ENCODE measurements at places on chromosomes 3 and 15. TPM values are rescaled to one million over a fixed set of nuclear protein-coding genes. Genes with fewer than 3 reads are reported as not detected.
A peak's percentile ranks its signal among the peaks of the same experiment; 100 is the strongest.

The SHC4 gene
- 3.5 TPM for total RNA-seq

The RARB gene
- total RNA-seq, result 5.5 TPM

- no peak for DNase-seq
These were observed 9.5 kb upstream of the ROPN1B start for GRCh38 chr3:125959317-125960065.

GRCh38 chr3:107421170-107421792 lies 44.0 kb downstream of the CCDC54 start:
- DNase-seq, result peak; percentile 52

DNA sequence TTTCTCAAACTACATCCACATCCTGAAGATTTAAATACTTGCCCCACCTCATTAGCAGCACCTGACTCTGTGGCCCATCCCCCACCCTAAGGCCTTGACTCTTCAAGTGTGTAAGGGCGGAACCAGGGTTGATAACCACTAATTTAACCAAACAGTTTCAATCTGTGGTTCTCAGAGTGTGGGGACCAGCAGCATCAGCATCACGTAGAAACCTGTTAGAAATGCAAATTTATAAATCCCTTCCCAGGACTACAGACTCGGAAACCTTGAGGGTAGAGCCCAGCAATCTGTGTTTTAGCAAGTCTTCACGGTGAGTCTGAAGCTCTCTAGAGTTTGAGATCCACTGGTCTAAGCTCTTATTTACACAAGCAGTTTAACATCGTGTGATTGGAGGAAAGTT lies 12.4 kb downstream of the GNB4 start:
- no peak for DNase-seq

DNA sequence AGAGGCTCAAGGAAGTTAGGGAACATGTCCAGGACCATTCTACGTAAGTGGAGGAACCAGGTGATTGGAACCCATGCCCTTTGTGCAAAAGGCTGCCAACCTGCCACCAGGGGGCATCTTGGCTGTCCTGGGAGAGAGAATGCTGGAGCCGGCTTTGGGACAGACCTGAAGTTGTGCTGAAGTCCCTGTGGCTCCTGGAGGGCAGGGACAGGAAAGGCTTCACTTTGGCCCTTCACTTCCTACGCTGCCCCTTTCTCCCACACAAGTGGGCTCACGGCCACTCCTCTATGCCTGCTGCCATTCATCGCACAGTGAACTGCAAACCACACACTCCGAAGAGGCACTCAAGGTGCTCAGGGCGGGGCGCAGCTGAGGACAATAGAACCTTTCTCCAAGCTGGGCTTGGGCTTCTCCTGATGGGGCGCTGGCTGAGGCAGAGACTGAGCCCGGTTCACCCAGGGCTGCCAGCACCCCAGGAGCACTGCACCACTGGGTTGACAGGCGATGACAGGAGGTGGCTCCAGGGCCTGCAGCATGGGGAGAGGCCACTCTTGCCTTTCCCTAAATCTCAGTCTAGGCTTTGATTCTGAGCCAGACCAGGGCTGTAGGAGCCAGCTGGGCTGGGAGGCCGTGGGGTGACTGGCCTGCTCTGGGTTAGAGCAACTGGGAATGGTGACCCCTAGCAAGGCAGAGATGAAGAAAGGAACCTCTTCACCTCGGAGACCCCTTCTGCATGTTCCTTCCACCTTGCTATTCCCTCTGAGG lies 8.4 kb downstream of the SHF start:
- no peak for DNase-seq

All from skin of body (tissue), 3 donors.